ENCODE measurements at places on chromosomes 16 and 17.

DNA sequence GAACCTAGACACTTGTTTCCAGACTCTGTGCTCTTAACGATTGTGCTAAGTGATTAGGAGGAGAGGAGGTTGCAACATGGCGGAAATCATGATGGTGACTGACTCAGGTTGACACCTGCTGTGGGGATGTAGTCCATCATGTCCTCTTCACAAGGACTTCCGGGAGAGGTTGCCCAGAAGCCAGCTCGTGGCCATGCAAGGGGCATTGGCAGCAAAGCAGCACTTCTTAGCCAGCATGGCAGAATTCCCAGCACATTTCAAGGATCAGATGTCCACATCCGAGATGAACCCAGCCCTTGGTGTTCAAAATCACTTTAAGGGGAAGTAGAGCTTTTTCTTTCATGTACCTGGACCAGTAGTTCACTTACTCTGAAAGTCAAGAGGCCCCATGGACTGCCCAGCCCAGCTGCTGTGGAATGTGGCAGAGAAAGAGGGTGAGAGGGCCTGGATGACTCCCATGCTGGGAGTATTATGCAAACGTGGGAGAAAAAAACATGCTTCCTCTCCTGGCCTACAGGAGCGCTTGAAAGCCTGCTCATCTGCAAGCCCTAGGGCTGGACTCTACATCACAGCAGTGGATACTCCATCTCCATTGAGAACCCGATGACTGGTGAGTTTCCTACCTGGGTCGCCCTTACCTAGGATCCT is 65.5 kb downstream of the IRX6 start:
- no peak for DNase-seq

- no peak for DNase-seq
These were observed 44.6 kb upstream of the ZNF469 start for GRCh38 chr16:88338111-88338510.

GRCh38 chr17:55576996-55577586 is 65.8 kb upstream of the SMIM36 start:
- peak; percentile 47 for DNase-seq

DNA sequence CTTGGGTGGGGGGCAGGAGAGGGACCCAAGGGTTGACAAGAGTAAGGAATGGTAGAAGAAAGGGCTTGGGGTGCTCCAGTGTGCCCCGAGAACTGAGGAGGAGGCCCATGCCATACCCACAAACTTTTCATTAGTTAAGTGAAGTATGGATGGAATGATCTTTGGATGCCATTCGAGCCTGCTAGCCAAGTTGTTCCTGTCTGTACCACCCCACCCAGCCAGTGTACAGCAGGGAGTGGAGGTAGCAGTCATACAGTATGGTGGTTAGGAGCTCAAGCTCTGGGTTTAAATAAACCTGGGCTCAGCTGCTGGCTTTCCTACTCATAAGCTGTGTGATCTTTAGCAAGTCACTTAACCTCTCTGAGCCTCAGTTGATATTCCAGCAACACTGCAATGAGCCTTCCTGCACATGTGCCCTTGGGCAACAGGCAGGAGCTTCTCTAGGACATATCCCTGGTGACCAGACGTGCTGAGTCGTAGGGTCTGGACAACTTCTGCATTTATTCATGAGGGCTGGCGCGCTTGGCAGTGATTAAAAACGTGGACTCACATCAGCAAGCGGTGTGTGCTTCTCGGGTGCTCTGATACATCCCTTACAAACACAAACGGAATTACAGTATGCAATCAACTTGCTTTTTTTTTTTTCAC is 22.9 kb downstream of the ITPRIPL2 start:
- DNase-seq, result no peak

Measured in activated naive CD8-positive, alpha-beta T cell treated with anti-CD3 and anti-CD28 coated beads for 36 hours (primary cell).